ENCODE measurements at places on chromosomes 2 and 18.

GRCh38 chr2:88666576-88666975 is 24.9 kb upstream of the RPIA start:
- no peak for DNase-seq

DNA sequence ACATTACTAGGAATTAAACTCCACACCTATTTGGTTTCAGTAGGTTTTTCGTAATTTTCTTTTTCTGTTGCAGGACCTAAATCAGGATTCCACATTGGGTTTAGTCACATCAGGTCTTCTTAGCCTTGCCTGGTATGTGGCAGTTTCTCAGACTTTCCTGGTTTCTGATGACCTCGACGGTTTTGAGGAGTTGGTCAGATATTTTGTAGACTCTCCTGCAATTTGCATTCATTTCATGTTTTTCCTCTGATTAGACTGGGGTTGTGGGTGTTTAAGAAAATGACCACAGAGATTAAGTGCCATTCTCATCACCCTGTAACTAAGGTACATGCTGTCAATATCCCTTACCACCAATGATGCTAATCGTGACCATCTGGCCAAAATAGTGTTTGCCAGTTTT is 97.3 kb upstream of the ST6GAL2 start:
- no peak for DNase-seq

DNA sequence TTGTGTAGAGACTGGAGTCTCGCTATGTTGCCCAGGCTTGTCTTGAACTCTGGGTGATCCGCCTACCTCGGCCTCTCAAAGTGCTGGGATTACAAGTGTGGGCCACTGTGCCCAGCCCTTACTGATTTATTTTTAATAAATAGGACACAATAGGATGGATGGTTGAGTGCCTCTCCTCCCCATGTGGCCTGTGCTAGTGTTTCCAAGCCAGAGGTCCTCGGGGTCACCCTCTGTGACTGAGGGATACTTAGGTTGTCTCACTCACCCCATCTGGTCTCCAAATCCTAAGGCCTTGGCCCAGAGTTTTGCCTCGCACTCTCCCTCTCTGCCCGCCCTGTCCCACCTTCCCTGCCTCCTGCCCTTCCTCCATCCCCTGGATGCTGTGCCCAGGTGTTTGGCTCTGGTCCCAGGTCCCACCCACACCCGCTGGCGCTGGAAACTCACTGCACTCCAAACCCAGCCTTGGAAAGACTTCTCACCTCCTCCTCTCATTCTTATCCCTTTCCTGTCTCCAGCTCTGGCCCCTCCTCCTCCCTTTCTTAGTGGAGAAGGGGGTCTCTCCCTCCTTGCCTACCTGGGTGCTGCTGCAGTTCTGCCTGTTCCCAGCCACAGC is 4.7 kb upstream of the ECEL1 start:
- DNase-seq: no peak

DNA sequence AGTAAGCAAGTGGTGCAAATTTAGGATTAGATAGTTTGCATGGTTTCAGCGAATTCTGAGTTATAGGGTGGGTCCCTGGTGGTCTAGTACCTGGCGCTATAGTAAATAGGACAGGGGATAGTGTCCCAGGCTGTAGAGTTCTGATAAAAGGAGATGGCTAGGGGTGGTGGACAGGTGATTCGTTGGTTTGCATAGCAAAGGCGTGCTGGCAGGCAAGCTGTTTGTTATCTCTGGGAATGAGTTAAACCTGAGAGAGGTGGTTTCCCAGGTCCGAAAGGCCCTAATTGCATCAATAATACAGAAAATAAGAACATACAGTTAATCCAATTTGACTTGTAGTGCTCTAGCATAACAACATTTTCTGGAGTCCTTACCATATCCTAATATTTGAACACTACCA is 6.9 kb upstream of the ZDBF2 start:
- no peak for DNase-seq

- no peak for DNase-seq
Measured at GRCh38 chr2:55862246-55862645, 61.3 kb downstream of the EFEMP1 start.

DNA sequence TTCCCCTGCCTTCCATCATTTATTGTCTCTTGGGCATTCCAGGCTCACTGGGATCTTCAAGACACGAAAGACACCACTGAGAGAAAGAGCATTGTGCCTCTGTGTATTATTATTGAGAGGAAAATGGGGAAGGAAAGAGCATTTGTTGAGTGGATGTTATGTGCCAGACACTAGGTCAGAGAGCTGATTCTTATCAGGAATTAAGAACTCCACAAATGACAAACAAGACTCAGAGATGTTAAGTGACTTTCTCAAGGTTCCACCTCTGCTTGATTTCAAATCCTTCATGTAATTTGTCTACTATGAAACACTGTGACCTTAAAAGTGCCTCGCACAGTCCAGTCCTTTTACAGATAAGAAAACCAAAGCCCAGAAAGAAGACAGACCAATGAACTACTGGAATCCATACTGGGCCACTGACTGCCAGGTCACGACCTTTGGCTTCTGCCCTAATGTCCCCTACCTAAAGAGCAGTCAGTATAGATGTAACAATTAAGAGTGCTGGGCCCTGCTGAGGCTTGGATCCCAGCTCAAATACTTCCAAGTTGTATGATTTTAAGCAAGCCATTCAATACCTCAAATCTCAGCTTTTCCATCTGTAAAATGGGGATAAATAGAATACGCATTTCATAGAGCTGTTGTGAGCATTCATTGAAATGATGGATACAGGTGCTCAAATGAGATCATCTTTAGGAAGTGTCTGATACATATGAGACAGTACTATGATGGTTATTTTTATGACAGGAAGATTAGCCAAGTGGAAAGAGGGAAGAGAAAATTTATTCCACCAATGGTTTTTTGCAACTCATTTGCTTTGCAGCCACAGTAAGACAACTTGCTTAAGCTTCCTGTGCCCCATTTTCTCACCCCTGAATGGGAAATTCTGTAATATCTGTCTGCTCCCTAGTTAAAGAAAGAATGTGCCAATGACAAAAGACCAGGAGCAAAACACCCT is 10.9 kb downstream of the KLF7 start:
- no peak for DNase-seq

GRCh38 chr2:235661167-235661937 is 167.5 kb downstream of the AGAP1 start:
- no peak for DNase-seq

- no peak for DNase-seq
Measured at GRCh38 chr2:80748592-80748991, 444.0 kb upstream of the LRRTM1 start.

- DNase-seq: no peak
Measured at GRCh38 chr18:34809451-34810072, 99.5 kb downstream of the DTNA start.

- no peak for DNase-seq
Measured at GRCh38 chr2:71611781-71612527, 158.6 kb downstream of the DYSF start.

DNA sequence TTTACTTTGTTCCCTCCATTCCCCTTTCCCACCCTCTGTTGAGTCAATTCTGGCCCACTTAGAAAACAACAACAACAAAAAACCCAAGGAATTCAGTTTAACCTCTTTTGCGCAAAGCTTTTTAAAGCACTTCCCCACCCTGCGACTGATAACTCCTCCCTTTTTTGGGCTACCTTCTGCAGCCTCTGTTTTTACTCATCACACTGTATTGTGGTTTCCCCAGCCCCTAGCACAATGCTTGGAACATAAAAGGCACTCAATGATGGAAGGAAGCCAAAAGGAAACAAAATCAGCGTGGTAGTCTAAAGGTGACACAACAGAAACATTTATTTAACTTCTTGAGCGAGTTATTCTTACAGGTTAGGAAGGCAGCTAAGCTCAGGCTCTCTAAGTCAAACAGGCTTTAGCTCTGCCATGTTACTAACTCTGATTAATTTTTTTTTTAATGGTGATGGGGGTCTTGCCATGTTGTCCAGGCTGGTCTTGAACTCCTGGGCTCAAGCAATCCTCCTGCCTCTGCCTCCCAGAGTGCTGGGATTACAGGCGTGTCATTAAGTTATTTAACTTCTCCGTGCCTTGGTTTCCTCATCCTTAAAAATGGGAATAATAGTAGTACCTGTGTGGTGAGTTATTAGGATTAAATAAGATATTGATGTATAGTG is 1.3 kb downstream of the CEP68 start:
- DNase-seq: peak; percentile 39

DNA sequence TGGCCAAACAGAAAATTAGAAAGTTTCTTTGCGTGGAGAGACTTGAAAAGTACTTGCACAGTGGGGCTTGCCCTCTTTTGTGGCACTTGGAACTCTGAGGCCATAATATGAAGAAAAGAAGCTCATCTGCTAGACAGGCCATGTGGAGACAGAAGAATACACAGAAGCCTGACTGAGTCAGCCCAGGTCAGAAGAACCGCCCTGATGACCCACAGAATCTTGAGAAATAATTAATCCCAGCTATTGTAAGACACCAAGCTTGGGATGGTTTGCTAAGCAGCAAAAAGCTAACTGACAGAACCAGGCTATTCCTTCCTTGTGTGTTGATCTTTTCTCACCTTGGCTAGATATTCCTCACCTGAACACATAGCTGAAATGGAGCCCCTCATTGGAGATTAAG is 33.7 kb downstream of the G6PC2 start:
- DNase-seq: no peak

DNA sequence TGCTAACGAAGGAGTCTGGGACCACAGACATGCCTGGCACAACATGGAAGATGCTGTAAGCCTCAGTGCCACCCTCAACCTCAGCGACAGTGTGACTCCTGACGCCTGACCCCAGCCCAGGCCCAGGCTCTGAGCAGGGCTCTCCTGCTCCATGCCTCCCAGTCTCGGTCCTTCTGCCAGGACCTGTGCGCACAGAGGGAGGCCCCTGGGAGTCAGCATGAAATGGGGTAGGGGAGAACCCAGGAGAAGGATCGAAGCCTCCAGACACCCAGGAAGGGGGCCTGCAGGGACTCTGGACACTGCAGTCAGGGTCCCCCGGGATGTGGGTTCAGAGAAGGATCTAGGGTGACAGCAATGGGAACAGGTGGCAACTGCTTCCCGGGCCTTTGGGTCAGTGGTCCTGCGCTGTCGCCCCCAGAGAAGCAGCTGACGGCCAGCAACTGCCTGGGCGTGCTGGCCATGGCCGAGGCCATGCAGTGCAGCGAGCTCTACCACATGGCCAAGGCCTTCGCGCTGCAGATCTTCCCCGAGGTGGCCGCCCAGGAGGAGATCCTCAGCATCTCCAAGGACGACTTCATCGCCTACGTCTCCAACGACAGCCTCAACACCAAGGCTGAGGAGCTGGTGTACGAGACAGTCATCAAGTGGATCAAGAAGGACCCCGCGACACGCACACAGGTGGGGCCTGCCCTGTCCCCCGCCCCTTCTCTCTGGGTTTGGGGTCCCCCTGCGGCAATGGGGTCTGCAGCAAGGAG is 233.9 kb downstream of the ATAD2B start:
- DNase-seq: no peak

DNA sequence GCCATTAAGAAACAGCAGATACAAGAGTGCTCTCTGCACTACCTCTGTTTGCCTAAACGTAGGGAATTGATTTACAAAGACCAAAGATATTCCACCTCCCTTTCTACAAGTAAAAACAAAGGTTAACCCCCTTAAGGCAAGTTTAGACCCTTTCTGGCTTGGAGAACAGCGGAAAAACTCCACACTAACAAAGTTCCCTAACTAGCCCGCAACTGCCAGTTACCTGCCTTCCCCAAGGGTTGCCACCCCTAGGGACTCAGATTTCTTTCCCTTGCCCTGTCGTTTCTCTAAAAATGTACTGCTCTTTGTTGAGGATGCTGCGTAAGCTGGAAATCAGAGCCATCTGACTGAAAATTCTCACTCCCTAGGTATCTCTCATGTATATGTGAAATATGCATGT is 627.5 kb upstream of the SOX11 start:
- no peak for DNase-seq

DNA sequence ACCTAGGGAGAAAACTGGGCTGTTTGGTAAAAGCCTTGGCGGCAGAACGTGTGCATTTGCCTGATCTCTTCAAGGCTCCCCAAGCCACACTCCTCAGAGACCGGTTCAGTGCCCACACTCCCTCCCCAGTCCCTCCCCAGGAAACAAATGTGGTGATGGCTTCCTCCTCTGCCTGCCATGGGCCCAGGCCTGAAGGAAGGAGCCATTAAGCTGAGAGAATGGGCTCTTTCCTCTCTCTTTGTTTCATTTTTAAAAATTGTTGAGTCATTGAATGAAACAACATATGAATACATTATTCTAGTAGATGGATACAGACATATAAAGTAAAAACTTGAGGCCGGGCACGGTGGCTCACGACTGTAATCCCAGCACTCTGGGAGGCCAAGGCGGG is 50.6 kb upstream of the YWHAQ start:
- DNase-seq: no peak

GRCh38 chr18:5879479-5879882 is 15.8 kb downstream of the TMEM200C start:
- DNase-seq: no peak

GRCh38 chr2:19226386-19226785 is 132.0 kb downstream of the OSR1 start:
- DNase-seq: no peak

DNA sequence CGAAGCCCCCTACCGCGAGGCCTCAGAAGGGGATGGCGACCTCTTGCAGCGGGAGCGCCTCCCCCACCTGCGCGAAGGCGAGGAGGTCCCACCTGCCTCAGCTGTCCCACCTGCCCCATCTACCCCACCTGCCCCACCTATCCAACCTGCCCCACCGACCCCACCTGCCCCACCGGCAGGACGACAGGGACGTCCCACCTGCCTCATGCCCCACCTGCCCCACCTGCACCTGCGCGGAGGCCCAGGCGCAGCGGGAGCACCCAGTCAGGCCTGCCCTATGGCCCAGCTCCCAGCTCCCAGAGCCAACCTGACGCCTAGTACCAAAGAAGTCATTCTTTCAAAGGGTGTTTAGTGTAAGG is 489.1 kb upstream of the SMIM21 start:
- no peak for DNase-seq

GRCh38 chr2:224532931-224533330 is 52.2 kb downstream of the CUL3 start:
- no peak for DNase-seq

DNA sequence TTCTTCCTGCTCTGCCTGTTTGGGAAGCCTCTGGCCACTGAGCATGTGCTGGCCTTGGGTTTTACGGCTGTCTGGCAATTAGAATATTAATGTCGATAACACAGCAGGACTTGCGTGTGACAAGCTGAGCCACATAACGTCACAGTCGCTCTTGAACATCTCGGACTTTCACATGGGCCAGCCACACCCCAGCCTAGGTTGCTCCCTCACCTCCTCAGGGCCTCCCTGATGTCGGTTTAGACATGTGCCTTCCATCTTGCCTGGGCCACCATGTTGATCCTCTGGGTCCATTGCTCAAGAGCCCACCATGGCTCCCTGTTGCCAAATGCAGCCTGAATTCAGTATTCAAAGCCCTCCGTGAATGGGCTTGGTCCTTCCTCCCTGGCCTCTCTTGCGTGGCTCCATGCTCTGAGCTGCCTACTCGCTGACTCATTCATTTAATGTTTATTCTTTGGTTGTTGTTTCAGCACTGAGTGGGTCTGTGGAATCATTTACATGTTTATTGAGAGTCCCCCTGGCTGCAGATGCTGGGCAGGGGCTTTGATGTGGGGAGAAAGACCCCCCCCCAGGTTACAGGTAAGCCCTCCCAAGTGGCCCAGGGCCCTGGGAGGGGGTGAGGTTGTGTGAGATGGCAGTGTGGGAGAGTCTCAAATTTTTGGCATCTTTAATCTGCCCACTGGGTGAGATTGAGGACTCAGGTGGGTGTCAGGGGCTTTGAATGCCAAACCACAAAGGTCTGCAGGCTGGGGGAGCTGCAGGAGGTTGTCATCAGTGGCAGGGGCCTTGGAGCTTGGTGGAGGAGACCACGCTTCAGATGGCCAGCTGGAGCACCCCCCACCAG is 62.0 kb downstream of the ODC1 start:
- no peak for DNase-seq

- no peak for DNase-seq
Measured at GRCh38 chr2:234403751-234404150, 93.1 kb downstream of the ARL4C start.

- no peak for DNase-seq
Measured at GRCh38 chr2:168599738-168600137, 143.7 kb downstream of the CERS6 start.

Data from activated T-cell treated with anti-CD3 and anti-CD28 coated beads, Interleukin-2, amount 50 U/mL, for 4 hours (primary cell).